ENCODE measurements at places on chromosomes 1 and 21.

GRCh38 chr1:201634261-201634660 is 95.3 kb downstream of the NAV1 start:
- DNase-seq: no peak

DNA sequence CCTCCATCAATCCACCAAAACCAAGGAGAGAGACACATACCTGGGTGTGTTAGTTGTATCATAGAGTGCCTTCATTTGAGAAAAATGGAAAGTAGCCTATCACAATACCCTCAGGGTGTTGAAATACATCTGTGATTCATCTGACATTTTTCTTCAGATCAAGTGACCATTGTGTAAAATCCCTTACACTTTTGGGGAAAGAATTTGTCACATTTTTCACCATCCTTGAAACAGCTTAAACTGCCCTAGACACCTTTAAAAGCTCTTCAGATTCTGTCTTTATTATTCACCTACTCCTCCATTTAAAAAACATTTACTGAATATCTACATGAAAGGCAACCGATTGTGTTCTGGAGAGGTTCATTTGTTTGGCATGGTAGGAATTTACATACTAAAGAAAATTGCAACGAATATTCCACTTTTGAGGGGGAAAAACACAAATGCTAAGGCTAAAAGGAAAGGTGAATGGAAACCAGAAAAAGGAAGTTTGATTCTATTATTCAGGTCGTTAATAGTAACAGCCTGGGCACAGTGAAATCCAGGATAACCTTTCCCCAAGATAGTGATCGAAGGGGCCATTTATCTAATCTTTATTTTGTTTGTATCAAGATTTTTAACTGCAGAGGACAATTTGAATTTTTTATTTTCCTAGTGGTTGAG is 70.4 kb upstream of the SAMSN1 start:
- no peak for DNase-seq

DNA sequence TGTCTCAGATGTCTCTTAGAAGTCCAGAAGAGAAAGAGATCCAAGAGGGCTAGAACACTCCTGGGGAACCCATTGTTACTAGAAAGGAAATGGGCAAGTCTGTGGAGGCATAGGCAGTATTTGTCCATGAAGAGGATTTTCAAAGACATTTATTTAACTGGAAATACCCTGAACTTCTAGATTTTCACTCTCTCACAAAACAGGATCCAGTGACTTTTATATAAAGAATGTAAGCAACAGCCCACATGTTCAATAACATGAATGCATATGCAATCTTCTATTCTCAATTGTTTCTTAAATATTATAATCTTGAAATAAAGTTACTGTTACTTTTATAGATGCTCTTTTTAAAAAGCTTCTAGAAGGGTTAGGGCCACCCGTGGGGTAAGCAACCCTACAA is 53.4 kb downstream of the TBX15 start:
- DNase-seq: no peak

DNA sequence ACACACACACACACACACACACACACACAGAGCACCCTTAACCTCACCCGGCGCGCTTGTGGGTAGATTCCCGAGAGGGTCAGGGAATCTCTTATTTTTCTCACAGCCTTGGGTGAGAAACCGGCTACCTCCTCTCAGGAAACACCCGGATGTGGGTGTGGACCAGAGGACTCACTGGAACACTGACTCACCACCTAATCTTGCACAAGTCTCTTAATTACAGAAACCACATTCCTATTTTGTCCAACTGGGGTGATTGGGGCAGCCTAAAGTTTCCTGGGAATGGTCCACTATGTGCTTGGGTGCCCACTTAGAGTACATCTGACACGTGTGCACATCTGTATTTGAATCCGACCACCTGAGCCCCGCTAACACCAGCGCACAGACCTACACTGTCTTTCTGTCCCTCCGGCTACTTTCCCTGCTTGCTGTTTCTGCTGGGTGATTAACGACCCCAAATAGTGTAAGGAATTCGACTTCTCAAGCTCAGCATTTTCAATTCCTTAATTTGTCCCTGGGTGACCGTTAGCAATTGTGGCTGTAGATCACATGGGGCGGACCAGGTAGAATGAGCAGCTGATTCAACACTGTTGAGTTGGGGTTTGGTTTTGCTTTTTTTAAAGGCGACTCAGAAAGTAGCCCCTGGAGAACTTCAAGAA is 14.0 kb upstream of the TBX15 start:
- DNase-seq: no peak

Measured in caudate nucleus (tissue), 63 donors.